Lung microvascular endothelial cell (primary cell): ENCODE measurements at places on chromosomes 5 and 9. TPM values are rescaled to one million over a fixed set of nuclear protein-coding genes. Genes with fewer than 3 reads are reported as not detected.

DNA sequence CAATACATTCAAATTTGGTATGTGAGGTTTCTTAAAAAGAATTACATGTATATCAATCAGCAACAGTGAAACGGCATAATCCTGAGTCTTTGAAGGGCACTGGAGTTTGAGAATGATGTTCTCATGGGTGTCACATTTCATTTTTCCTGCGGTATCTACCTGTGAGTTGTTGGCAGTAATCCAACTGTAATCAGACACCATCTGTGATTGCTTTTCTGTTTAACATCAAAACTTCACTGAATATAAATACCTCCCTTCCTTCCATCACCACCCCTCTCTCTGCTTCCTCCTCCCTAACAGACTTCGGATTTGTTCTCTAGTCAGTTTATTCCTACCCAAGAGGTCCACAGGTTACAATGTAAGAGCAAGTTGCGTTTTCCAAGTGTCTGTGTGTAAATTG lies 275.2 kb upstream of the PCSK5 start:
- no peak for DNase-seq

- peak; percentile 97 for DNase-seq
Measured at GRCh38 chr9:127163409-127163808, 41.0 kb upstream of the ANGPTL2 start.

- DNase-seq = no peak
Measured at GRCh38 chr9:130845901-130846481, 10.9 kb downstream of the ABL1 start.

GRCh38 chr5:154442801-154443200 lies 3.0 kb upstream of the SAP30L start:
- no peak for DNase-seq

DNA sequence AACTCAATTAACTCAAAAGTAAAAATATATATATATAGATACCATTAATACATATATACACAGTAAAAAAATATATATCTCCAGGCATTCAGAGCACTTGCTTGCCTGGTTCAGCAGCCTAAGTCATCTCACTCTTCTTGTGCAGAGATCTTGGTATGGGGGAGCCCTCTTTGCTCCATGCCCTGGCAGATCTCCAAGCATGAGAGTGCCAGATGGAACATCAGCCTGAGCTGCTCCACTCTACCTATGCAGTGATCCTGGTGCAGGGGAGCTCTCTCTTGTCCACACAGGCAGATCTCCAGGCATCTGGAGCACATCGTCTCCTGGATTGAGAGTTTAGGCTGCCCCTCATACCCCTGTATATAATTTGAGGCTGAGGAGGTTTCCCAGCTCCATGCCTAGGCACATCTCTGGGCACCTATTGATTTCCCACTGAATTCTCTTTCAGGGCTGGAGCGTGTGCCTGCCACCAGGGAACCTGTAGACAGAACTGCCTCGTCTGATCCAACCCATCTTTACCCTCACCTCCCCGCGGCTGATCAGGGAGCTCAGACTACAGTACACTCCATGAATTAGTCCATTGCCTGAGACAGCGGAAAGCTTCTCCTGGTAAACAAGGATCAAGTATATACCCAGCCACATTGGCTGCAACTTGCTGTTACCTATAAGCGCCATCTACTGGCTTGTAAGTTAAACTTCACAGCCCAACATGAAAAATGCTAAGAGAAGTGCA lies 342.4 kb upstream of the GRIA1 start:
- DNase-seq = peak; percentile 52

GRCh38 chr5:84197538-84197937 lies 187.1 kb downstream of the EDIL3 start:
- DNase-seq = no peak

DNA sequence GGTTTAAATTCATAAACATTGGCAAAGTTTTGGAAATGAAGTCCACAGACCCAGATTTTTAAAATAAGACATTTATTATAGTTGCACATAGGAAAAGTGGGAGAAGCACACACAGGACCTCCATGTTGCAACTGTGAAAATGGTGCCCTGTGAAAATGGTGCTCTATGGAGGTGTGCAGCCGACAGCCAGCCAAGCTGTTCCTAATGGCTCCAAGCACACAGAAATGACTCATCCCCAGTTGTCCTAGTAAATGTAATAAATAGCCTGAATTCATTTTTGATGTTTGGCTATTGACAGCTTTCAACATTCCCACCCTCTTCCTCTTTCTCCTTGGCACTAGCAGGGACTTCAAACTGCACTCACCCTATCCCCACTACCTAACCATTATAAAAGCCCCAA lies 590.9 kb downstream of the CAAP1 start:
- DNase-seq = peak; percentile 6

The ZNF454 gene
- total RNA-seq = 0.22 and 1.2 TPM in 2 replicates

GRCh38 chr5:152255411-152255810 lies 149.7 kb downstream of the NMUR2 start:
- DNase-seq = no peak

DNA sequence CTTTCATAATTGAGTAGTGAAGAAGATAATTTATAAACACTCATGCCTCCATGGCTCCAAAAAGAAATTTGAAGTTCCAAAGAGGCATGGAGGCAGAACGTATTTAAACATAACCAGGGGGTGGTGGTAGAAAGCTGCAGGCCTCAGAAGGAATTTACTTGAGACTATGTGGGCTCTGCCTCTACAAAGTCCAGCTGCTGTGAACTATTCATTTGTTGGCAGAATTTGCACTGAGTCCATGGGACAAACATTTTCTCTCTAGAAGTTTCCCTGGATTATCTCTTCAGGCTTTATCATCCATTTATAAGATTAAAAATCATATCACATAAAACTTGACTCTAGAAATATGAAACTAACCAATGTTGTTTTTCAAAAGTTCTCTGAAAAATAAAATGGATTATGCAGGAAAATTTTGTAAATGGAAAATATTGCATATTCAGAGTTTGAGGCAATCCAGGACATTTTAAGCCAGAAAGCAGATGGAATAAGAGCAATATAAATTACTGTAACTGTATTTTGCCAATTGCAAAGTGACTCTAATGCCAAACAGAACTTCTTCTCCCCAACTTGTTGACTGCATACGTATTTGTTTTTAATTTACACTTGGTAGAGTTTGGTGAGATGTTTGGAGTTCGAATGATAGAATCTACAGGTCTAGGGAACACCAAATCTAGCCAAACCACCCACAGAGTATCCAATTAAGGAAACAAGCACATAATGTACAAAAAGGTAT lies 258.2 kb downstream of the ENC1 start:
- no peak for DNase-seq

DNA sequence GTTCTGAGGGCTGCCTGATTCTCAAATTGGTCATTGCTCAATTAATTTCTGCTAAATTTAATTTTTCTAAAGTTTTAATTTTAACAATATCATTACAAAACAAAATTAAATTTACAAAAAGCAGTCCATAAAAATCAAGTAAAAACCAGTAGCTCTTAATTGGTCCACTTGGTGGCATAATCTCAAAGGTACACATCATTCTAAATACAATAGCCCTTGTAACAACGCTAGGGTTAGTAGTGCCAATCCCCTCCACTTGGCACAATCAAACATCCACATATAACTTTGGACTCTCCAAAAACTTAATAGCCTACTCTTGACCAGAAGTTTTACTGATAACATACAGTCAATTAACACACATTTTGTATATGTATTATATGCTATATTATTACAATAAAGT lies 1.9 kb upstream of the NDUFB6 start:
- no peak for DNase-seq

The NDST1 gene
- 22.6 and 27.5 TPM in 2 replicates for total RNA-seq

The IL31RA gene
- 0.65 TPM in 1 of 2 replicates, not detected in the other for total RNA-seq

- DNase-seq = peak; percentile 51
Measured at GRCh38 chr5:82359272-82359671, 81.1 kb upstream of the RPS23 start.

The ZDHHC11B gene
- total RNA-seq = under 0.01 TPM in 1 of 2 replicates, not detected in the other

GRCh38 chr9:131398204-131398603 lies 4.3 kb downstream of the PRRC2B start:
- DNase-seq = peak; percentile 70

GRCh38 chr5:139369181-139369580 lies 13.9 kb downstream of the SLC23A1 start:
- no peak for DNase-seq

DNA sequence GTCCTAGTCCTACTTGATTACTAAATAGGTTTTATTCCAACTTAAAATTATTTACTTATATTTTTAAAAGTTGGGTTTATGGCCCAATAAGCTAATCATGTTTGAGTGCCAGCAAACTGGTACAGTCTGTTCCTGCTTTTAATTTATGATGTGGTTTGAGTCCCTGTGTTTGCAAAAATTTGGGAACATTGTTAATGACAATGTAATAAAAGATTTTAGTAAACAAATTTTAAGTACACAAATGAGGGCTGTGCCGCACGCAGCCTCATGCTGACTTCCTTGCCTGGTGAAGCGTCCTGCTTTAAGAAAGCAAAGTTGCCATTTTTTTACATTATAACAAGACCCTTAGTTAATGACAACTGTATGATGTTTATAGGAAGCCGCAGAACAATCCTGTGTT lies 96.8 kb upstream of the MAP1B start:
- DNase-seq = no peak

DNA sequence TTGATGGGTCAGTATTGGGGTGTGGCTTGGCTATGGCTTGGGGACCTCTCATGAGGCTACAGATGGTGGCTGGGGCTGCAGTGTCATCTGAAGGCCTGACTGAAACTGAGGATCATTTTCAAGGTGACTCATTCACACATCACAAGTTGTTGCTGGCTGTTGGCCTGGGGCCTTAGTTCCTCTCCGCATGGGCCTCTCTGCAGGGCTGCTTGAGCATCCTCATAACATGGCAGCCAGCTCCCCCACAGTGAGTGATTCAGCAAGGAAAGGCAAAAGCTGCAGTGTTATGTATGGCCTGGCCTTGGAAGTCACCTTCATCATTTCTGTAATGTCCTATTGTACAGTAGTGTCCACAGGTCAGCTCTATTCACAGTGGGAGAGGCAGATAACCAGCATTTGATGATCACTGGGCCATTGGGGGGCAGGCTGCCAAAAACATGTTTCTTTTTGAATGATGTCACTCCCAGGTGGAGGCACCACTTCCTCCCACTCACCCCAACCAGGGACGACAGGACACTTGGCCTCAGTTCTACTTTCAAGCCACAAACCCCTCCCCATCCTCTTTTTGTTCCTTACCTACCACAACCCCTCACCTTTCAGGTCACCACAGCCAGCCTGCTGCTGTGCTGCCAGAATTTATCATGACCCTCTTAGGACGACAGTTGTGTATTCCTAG lies 14.4 kb downstream of the FGD3 start:
- no peak for DNase-seq

DNA sequence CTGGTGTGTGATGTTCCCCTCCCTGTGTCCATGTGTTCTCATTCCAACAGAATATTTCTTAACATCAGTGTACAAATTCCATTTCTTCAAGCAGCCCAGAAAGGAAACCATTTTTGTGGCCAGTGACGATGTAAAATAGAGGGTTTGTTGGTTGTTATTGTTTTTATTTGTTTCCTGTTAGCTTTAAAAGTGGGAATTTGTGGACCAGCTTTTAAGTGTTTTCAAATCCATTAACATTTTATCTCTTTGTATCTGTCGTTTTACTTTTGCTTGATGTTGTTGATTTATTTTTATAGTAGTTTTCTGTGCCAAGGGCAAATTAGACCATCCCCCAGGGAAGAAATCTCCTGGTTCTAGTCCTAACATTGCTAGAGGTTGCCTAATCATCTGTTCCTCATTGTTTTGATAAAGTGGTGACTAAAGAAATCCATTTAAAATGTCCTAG lies 100.0 kb downstream of the GDNF start:
- no peak for DNase-seq

The ELAVL2 gene
- under 0.01 and 0.22 TPM in 2 replicates for total RNA-seq

The PCDHGA4 gene
- 2.0 TPM in 2 replicates for total RNA-seq

The F12 gene
- 0.40 and 0.44 TPM in 2 replicates for total RNA-seq

The TRIM36 gene
- total RNA-seq = 0.20 and 0.22 TPM in 2 replicates

- no peak for DNase-seq
Measured at GRCh38 chr5:111926026-111926425, 169.0 kb upstream of the NREP start.

The DNAJC25 gene
- total RNA-seq = 2.0 and 3.6 TPM in 2 replicates

DNA sequence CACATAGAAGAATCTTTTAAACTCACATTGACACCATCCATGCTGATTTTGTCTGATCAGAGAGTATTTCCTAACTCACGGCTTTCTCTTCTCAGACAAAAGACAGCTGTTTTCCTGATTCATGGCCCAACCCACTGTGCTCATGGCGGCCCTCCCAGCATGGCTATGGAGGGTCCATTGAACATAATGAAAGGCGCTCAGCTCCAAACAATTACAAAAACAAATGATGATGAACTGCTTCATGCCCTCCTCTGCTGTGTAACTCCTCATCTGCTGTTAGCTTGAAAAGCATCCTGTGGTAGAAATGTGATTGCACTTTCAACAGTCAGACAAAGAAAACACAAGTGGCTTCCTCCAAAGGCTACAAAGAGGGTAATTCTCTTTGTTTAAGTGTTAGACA lies 673.8 kb downstream of the PRELID2 start:
- no peak for DNase-seq

DNA sequence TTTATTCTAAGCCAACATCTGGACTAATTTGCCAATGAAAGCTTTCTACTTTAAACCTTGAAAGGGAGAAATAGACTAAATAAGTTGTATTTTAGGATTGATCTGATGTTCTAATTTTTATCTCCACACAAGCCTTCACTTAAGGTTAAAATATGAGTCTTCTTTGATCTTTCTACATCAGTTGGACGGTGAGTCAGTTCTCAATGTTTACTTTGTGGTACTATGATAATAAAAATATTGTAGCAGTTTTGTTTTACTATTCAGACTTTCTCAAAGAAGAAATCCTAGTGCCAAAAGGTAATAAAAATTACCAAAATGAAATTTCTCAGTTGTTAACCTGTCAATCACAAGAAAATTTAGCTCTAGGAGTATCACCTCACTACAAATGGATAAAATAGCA lies 203.5 kb upstream of the RGMB start:
- no peak for DNase-seq

- peak; percentile 94 for DNase-seq
Measured at GRCh38 chr9:136483589-136484152, 831 bp upstream of the SEC16A start.

The PDCD1LG2 gene
- total RNA-seq = 1.4 and 1.5 TPM in 2 replicates

The CCDC152 gene
- under 0.01 and 0.22 TPM in 2 replicates for total RNA-seq

GRCh38 chr5:158637039-158637438 lies 462.7 kb downstream of the EBF1 start:
- DNase-seq = no peak

DNA sequence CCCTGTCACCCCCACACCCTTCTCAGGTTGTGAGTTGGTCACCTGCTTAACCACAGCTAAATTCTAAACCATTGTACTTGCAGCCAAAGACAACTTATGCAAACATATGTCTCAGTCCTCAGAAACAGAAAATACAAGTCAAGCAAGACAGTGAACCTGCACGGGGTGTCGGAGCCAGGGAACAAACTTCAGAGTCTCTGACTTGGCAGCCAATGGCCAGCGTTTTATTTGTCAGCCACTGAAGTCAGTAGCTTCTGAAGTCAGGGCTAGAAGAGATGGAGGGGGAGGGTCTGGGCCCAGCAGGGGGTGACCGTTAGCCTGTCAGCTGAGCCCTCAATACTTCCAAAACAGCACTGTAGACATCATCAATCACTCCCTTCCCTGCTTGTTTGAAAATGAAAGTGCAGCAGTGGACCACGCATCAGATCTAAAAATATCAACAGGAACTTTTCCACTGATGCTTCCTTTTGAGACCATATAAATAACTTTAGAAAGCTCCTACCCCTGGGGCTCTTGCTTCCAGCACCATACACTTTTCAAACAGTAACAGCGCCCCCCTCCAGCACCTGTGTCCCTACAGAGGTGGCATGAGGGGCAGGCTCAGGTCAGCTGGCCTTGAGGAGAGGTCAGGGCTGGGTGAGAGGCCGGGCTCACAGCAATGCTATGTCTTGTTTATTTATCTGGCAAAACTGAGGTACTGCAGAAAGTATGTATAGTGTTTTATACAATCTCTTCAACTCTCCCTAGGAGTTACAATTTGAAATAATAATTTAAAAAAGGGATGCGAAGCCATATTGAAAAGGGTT lies 142.5 kb downstream of the ACER2 start:
- DNase-seq = no peak

The RNF180 gene
- total RNA-seq = 1.1 and 1.6 TPM in 2 replicates
